Cerebellum (tissue), 4 donors: ENCODE measurements at places on chromosomes 11 and 22. TPM values are rescaled to one million over a fixed set of nuclear protein-coding genes. Genes with fewer than 3 reads are reported as not detected.

DNA sequence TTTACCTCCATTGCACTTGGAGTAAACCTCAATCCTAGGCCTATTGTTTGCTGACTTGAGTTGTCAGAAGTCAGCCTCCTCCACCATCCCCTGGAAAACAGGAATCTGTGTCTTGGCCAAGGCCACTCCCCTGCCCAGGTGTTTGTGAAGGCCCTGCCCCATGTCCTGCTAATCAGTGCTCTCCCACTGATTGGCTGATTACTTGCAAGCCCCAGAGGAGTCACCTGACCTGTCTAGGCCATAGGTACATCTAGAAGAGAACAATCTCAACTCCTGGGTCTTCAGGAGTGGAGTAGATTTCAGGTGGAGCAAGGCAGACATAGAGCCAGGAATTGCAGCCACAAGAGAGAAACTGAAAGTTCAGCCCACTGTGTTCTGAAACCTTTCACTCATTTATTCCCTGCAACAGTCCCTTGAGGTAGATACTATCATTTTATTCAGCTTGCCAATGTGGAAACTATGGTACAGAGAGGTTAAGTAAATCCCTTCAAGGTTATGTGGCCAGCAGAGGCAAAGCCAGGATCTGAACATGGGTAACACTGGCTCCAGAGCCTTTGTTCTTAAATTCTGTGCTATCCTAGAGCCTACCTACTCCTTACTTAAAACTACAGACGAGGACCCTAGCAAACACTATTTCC is 10.4 kb downstream of the OAF start:
- no peak for DNase-seq

- DNase-seq: no peak
Observed at GRCh38 chr11:17597770-17598169, 50.7 kb downstream of the OTOG start.

- DNase-seq: no peak
Observed at GRCh38 chr11:61447601-61448551, 18.0 kb downstream of the SDHAF2 start.

- DNase-seq: peak; percentile 65
Observed at GRCh38 chr11:36243641-36244040, 45.6 kb downstream of the COMMD9 start.

- no peak for DNase-seq
Observed at GRCh38 chr11:69734841-69735240, 31.0 kb upstream of the FGF19 start.

DNA sequence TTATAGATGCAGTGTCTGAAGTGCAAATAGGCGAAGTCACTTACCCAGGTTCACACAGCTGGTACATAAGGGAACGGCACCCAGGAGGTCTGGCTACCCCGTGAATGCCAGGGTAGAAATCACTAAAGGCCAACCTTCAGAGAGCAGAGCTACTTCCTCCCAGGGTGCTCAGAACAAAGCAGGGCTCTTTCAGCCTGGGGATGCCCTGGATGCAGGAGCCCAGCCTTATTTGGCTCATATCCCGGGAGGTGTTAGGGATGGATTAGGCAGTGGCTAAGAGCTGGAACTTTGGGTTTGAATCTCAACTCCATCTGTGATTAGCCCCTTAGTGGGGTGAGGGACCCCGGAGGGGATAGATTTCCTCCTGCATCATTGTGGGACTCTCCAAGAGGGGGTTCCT is 33.1 kb upstream of the ASPHD2 start:
- no peak for DNase-seq

DNA sequence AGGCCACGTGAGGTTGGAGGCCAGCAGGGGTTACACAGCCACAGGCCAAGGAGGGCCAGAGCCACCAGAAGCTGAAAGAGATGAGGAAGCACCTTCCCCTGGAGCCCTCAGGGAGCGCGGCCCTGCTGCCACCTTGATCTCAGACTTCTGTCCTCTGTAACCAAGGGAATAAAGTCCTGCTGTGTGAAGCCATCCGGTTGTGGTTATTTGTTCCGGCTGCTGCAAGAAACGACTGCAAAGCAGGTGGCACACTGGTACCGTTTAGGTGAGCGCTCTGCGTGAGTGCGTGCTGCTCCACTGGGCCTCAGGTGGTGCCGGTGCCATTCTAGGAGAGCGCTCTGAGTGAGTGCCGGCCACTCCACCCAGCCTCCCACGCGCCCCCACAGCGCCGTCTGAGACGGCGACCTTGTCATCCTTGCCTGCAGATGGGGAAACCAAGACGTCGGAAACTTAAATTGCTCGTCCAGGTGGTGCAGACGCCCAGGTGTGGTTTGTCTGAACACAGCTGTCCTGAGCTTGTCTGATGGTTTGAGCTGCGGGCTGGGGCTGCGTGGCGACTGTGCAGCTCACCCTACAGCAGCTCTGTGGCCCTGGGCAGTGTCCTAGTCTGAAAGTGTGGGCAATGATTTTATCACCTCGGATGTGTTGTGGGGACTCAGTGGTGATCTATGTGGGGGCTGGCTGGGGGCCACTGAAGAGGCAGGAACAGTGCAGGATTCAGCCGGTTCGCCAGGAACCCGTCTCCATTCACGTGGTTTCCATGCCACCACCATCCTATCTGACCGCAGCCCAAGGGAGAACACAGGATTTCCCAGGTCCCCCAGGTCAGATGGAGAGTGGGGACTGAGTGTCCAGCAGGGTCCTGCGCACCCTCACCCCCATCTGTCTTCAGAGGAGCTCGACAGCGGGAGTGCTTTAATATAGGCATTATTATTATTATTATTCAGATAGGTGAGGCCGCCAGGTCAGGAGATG is 4.6 kb upstream of the MRGPRG start:
- no peak for DNase-seq

- DNase-seq: no peak
Observed at GRCh38 chr11:119337581-119338317, 2.9 kb downstream of the C1QTNF5 start.

- no peak for DNase-seq
Observed at GRCh38 chr11:64933213-64933934, 2.3 kb downstream of the GPHA2 start.

DNA sequence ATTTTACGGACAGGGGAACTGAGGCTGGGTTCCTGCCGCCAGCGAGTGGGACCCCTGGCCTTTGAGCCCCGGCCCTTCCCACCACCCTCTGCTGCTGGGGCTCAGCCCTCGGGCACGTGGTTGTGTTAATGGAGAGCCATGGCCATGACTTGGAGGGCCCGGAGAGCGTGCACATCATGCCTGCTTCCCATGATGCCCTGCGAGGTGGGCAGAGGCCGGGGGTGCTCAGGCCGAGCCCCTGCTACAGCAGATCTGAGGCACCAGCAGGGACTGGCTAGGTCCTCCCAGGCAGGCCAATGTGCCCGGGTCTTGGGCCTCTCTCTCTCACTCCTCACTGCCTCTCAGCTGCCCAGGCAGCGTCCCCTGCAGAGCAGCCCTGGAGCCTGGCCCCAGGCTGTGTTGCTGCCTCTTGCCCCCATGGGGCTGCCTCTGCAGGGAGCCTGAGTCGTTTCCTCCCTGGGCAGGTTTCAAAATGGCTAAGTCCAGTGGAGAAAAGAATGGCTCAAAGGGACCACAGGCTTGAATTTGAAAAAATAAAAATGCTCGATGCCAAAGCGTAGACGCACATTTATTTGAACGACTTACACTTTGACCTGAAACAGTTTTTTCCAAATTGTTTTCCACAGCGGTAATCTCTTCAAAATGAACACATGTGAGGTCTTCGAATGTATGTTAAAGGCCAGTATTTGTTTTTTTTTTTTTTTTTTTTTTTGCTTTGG is 72.6 kb upstream of the CLDN5 start:
- DNase-seq: no peak

- DNase-seq: peak; percentile 30
Observed at GRCh38 chr11:36292311-36292722, 3.1 kb upstream of the COMMD9 start.

DNA sequence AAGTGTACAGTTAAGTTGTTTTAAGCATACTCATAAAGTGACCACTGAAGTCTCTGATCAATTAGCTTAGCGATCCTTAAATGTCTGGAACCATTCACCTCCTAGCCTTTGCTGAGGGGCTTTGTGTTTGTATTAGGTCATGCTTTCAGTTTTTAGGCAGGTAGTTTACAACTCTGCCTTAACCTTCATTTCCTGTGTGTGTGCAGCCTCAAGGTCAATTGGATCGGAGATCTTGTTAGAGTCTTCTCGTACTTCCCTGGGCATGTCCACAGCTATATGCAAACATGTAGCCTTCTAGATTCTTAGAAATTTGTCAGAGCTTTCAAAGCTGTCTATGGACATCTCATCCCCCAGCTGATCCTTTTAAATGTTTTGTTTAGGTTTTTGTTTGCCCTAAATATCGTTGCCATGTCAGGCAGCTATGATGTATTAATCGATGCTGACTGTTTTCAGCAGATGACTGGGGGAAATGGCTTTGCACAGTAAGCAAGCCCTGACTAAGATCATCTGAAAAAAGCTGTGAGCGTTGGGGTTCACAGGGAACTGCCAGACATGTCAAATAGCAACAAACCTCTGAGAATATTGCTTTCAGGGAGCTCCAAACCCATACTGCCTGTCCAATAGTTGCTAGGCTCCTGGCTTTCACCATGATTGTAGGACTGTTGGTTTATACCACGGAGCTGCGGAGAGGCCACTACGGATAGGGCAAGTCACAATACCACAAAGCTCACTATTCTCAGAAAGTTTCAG is 45.6 kb downstream of the GLYAT start:
- DNase-seq: no peak

GRCh38 chr22:21719024-21719423 is 16.6 kb downstream of the YPEL1 start:
- DNase-seq: no peak

GRCh38 chr11:102238391-102238821 is 78.9 kb upstream of the BIRC3 start:
- DNase-seq: no peak

DNA sequence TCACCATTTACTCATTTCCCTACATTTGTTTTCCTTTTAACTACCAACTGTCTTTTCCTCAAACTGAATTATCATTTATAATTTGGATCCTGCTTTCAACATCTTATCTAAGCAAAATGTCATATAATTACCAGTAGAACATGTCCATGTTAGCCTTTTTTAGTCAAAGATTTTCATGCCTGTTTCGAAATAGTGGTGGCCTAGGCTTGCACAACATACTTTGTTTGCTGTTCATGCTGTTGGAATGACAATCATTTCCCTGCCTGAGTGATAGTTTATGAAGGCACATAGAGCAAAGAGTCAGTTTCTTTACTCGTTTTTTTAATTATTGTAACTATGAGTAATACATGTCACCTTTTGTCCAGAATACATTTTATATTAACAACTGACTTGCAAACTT is 144.3 kb upstream of the ANO3 start:
- no peak for DNase-seq

DNA sequence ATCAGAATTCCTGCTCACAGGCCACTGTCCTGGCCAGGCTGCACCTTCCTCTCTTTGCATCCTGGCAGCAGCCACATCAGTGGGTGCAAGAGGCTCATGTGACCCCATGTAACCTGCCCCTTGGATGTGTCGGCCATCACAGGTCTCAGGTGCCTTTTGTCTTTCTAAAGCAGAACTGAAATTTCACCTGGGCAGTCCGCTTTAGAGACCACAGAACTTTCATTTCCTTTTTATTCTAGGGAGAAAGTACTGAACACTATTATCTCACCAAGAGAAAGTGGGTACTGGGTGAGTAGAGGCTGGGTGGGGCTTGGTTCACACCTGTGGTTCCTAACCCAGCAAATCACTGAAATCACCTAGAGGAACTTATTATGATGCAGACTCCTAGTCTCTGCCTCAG is 51.7 kb upstream of the NUP160 start:
- no peak for DNase-seq

GRCh38 chr11:47552056-47552565 is 821 bp downstream of the CELF1 start:
- no peak for DNase-seq

- DNase-seq: peak; percentile 56
Observed at GRCh38 chr11:43908683-43909082, 28.1 kb downstream of the ALKBH3 start.

DNA sequence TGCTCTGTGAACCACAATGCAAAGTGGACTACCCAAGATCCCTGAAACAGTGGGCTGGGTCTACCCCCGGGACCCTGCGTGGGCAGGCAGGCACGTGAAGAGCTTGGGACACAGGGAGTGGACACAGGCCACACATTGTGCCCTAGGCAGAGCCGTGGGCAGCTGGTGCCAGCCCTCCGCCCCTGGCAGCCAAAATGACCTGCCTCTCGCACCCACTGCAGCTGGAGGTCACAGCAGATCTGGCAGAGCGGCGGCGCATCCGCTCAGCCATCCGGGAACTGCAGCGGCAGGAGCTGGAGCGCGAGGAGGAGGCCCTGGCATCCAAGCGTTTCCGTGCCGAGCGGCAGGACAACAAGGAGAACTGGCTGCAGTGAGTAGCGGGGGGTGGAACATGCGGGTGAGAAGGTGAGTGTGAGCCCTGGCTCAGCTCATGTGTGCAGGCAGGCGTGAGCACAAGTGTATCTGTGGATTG is 6.7 kb downstream of the SMTN start:
- DNase-seq: no peak

DNA sequence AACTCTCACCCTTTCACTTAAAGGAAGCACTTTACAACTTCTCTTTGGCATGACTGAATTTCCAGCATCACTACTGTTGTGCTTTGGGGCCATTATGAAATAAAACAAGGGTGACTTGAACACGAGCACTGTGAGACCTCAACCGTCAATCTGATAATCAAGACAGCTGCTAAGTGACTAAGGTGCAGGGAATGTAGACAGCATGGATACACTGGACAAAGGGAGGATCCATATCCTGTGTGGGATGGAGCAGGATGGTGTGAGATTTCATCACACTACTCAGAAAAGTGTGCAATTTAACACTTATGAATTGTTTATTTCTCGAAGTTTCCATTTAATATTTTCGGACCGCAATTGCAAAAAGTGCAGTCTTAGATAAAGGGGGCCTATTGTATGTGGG is 16.1 kb upstream of the EXPH5 start:
- no peak for DNase-seq

DNA sequence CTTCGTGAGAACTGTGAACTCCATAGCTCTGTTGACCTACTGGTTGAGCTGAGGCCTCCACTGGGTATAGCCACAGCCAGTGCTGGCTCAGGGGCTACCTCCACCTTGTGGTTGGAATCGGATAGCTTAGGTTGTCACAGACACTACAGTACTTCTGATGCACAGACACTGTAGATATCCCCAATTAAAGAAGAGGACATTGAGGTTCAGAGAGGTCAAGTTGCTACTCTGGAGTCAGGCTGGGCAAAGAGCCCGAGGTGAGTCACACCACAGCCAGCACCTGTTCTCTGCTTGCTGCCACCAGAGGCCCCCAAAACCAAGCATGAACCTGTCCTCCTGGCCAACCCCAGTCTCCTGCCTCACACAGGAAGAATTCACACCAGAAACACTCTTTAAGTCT is 5.4 kb downstream of the UFD1 start:
- DNase-seq: no peak

GRCh38 chr11:61734767-61735166 is 17.7 kb upstream of the MYRF start:
- no peak for DNase-seq

- DNase-seq: no peak
Observed at GRCh38 chr22:46578251-46578823, 40.9 kb upstream of the CELSR1 start.

GRCh38 chr22:25953276-25953675 is 211.3 kb downstream of the MYO18B start:
- no peak for DNase-seq

GRCh38 chr22:49656291-49656851 is 171.3 kb downstream of the BRD1 start:
- DNase-seq: no peak

- no peak for DNase-seq
Observed at GRCh38 chr22:35601743-35602615, 15.2 kb downstream of the MB start.

- DNase-seq: no peak
Observed at GRCh38 chr11:131302836-131303235, 67.6 kb upstream of the NTM start.

Gene MS4A4E
- total RNA-seq: not detected

Gene PNPLA5
- total RNA-seq: not detected

Gene SMTNL1
- total RNA-seq: not detected

Gene TRIM22
- total RNA-seq: 3.4 TPM
